ENCODE measurements at places on chromosomes 7 and 10.

DNA sequence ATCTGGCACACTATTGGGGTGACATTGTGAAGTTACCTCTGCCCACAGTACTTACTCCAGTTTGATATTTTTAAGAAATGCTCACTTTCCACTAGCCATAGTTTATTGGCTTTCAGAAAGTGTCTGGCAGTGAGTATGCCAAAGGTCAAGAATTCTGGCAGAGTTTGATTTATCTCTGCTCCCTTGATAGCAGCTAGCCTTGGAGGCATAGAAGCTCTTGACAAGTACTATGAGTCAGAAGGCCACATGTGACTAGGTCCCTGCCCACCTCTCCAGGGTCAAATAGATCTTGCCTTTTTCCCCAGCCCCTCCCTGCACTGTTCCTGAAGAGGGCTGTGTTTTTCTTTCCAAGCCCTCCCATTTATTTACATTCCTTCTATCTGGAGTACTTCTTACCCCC is 202.2 kb downstream of the AUTS2 start:
- peak; percentile 57 for DNase-seq

GRCh38 chr10:31134311-31134952 is 102.8 kb upstream of the ZNF438 start:
- peak; percentile 58 for DNase-seq

DNA sequence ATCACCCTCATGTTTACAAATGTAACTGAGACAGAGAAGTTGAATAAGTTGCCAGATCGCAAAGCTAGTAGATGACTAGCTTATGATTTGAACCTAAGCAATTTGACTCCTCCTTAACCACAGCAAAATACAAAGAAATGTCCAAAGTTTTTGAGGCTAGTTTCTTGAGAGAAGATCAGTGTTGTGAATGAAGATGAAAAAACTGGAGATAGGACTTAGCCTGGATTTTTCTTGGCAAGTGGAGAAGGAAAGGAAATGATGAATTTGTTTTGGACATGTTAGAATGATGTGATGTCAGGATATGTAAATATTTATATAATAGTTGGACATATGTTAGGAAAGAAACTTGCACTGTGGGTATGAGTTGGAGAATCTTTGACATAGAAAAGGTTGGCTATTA is 149.8 kb downstream of the LSMEM1 start:
- DNase-seq: peak; percentile 63

DNA sequence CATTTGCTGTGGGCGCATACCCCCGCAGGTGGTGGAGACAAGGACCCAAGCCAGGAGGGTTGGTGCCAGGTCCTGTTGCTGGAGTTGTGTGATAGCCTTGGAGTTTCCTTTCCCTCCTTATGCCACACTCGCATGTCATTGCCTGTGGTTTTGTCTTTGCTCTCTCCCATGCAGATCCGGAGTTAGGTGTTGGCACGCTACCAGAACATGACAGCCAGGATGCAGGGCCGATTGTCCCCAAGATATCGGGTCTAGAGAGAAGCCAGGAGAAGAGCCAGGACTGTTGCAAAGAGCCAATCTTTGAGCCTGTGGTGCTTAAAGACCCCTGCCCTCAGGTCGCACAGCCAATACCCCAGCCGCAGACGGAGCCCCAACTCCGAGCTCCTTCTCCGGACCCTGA is 369.2 kb upstream of the GALNT17 start:
- DNase-seq: no peak

GRCh38 chr7:21480693-21481403 is 53.0 kb downstream of the SP4 start:
- DNase-seq: no peak

GRCh38 chr7:20417260-20417659 is 86.6 kb downstream of the ITGB8 start:
- DNase-seq: no peak

- DNase-seq: no peak
Observed at GRCh38 chr10:129871966-129872365, 92.1 kb downstream of the EBF3 start.

DNA sequence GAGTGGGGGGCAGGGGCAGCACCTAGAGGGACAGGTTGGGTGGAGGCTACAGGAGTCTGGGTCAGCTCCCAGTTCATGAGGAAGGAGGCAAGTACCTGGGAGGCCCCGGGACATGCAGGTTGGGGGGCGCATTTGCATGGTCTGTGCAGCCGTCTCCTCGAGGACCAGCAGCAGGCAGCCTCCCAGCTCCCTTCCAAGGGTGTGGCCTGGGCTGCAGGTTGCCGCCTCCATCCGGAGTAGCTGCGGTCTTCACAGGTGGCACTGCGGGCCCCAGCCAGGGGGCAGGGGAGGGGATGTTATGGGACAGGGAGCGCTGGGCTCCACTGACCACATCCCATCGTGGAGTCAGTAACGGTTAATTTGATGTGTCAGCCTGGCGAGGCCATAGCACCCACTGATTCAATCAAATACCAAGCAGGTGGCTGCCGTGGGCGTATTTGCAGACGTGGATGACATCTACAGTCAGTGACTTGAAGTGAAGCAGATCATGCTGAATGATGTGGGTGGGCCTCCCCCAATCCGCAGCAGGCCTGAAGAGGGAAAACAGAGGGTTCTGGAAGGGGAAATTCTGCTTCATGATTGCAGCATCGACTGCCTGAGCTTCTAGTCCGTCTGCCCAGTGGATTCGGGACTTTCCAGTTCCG is 81.6 kb downstream of the PRKAG2 start:
- no peak for DNase-seq

GRCh38 chr7:133829336-133829897 is 297.7 kb upstream of the LRGUK start:
- peak; percentile 53 for DNase-seq

GRCh38 chr10:46286991-46287693 is at the start of gene ANTXRL:
Gene ANTXRL (plus strand): TSS chr10:46286997. CDS start chr10:46287263, 266 bp downstream.
- DNase-seq: no peak

DNA sequence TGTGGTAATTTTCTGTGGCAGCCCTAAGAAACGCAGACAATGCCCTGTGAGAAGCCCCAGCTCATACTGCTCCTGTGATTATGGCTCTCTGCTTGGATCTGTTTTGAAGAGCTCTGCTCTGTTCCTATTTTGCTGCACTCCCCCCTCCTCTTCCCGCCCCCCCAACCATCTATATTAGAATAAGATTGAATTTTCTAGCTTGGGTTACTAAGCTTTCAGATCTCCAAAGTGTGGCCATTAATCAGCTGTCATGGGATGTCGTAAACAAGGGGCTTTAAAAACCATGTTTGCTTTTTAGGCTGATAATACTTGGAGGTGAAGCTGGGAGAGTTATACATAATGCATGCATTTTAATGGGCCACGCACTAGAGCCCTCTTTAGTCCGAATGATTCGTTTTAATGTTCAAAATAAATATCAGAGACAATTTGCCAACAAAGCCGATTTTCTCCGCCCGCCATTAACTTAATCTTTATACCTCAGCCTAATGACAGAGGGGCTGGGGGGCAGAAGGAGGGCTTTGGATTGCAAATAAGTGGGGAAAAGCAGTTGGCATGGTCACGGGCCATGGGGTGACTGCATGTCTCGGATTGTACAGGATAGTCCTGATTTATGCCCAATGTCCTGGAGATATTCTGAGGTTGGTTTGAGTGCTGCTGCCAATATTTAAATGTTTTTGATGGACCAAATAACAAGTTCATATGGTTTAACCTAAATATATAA is 165.5 kb downstream of the RPS24 start:
- no peak for DNase-seq

DNA sequence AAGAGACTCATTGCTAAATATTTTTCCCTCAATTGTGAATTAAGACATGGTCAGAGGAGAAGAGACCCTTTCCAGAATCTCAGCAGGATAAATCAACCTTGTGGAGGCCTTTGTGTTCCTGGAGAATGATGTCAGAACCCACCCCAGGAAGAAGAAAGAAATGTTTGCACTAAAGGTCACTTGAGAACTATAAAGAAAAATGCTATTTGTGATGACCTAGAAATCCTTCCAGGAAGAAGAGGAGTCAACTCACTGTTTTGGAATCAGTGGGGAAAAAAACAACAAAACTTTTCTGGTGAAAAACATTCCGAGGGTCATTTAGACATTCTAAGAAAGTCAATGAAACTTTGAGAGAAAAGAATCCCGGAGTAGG is 129.1 kb upstream of the ANKRD1 start:
- DNase-seq: peak; percentile 39

GRCh38 chr10:28777911-28778310 is 100.6 kb downstream of the BAMBI start:
- DNase-seq: no peak

DNA sequence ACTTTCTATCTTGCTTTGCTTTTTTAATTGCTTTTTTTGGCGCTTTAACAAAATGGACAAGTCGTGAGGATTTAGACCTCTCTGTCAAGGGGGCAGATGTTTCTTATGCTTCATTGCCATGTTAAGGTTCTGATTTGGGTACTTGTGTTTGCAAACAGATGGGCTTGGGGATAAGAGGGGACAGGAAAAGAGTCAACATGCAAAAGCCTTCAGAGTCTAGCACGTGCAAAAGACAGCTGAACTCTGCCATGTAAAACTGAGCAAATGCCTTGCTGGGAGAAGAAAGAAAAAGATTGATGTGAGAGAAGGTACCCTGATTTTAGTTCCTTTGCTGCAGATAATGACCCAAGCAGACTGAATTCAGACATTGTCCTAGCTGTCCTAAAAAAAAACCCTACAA is 173.1 kb downstream of the KIAA1217 start:
- no peak for DNase-seq

DNA sequence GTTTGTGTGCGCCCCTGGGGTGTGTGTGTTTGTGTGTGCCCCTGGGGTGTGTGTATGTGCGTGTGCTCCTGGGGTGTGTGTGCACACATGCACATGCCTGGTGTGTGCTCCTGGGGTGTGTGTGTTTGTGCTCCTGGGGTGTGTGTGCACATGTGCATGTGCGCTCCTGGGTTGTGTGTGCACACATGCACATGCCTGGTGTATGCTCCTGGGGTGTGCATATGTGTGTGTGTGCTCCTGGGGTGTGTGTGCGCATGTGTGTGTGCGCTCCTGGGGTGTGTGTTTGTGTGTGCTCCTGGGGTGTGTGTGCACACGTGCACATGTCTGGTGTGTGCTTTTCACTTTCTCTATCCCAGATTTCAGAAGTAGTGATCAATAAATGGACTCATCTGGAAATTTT is 321.0 kb downstream of the WDR37 start:
- DNase-seq: no peak

GRCh38 chr7:122842971-122843370 is 43.3 kb downstream of the CADPS2 start:
- no peak for DNase-seq

DNA sequence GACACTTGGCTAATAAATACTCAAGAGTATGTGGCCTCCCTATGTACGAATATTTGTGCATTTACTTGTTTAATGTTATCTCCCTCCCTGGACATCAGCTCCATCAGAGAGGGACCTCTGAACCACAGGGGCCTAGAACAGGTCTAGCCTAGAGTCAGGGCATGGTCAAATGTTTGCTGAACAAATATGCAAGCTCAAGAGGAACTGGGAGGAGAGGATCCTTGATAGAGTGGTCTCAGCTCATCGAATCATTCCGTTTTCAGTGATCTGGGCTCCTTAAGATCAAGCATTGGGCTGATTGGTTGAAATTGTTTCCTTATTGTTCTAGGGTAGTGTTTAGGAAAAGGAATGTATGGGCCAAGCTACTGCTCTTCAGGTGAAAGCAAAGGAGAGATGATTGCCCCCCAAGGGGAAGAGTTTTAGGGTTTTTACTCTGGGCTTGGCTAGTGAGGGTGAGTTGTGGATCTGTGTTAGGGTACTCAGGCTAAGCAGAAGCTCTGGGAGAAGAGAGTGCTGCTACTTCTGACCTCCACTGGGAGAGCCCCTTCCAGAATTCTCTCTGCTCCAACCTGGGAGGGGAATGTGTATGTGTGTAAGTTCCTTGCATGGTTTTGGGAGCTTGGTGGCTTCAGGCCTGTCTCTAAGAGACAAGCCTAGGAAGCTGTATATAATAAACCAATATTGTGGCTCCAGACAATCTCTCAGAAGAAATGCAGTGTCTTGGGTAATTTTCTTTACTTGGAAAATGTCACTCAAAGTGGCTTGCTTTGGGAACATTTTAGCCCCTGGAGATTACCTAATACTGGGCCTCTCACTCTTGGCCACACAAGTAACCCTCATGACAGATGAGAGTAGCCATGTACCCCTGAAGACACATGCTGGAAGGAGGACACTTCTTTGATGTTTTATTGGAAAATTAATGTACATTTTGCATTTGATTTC is 110.0 kb downstream of the EMX2 start:
- DNase-seq: no peak

DNA sequence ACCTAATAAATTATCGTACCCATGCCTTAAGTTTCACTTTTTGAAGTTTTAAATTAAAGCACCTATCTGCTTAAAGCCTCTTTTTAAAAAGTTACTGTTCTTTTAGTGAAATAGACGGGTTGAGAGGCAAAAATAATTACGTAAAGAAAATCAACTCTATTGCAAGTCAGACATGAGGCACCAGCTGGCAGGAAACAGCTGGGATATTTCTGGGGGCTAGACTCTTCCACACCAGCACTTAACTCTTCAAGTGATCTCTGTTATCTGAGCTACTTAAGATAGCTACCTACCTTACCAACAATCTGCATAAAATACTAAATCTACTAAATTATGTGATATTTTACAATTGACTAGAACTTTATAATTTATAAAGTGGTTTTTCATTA is 35.8 kb downstream of the GBF1 start:
- DNase-seq: no peak

DNA sequence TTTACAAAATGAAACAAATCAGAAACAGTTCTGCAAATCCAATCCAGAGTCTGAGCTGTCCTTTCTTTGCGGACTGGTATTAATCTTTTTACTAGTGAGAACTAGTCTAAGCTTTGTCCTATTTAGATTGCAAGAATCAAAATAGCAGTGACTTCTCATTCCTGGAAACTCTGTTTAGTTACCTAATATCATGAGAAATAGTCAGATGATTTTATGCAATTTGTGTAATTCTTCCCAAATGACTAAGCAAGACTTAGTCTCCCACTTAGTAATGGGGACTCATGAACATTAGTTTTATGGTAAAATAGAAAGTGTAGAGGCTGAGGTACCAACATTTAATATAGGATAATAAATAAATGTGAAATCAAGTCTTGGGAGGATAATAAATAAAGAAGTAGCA is 341.3 kb downstream of the DNAJB9 start:
- no peak for DNase-seq

DNA sequence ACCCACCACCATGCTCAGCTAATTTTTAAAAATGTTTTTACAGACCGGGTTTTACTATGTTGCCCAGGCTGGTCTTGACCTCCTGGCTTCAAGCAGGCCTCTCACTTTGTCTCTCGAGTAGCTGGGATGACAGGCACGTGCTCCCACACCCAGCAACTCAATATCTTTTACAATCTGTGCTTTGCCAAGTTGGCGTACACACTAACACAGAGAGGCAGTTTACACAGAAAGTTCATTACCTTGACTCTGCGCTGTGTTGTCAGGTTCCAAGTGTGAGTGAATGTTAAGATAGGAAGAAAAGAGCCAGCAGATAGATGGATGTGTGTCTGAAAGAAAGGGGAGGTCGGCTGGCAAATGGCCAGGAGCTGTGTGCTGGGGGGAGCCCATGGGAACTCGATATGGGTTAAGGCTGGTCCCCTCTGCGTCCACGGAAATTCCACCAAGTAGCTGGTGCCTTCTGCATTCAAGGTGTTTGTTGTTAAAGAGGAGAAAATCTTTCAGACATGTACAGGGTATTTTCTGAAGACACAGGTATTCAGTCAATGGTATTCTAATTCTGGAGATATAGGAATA is 299.8 kb downstream of the CAMK1D start:
- no peak for DNase-seq

All from fibroblast of skin of back (primary cell).